ENCODE measurements at places on chromosomes 1 and 21.
A peak's percentile ranks its signal among the peaks of the same experiment; 100 is the strongest.

- peaks cover 28% of the 10 kb centered on the region for H3K4me1 ChIP-seq
- H3K4me3 ChIP-seq = peak overlapping the region; percentile 96
- H3K27ac ChIP-seq = peak overlapping the region; percentile 80
These were observed 2.1 kb downstream of the GALNT2 start for GRCh38 chr1:230068952-230069684.

DNA sequence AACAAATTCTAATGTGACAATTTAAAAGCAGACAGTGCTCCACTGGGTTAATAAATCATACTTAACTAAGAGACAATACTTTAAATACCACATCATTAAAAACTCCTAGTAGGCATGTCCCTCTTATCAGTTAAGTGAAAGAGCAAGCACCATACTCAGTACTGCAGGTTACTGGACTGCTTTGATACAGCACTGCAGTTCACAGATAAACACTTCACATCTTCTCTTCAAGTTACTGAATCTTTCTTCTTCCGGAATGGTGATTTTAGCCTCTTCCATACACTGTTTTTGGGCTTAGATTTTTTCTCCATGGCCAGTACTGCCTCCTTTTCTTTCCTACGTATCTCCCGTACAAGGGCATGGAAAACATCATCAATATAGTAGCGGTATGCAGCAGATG, 11.0 kb downstream of the RIT1 start:
- H3K4me1 ChIP-seq = no peaks in the 10 kb centered on the region
- no peaks in the 10 kb centered on the region for H3K27me3 ChIP-seq
- H3K4me3 ChIP-seq = no peak overlapping the region

DNA sequence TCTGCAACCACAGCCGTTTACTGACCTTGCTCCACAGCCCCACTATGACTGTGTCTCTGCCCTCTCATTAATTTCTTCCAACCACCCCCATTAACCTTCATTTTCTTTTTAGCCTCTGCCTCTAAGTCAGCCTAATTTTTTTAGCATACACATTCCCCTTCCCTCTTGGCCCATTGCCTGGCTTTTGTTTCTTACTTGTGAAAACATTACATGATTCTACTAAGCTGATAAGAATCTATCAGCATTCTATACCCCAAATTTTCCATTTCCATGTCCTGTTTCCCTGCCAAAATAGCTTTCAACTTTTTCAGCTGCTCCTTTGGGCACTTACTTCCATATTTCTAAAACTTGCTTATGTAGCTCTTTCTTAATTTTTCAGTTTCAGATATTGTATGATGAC, 79.8 kb downstream of the PCP4 start:
- H3K4me3 ChIP-seq = no peak overlapping the region
- no peaks in the 10 kb centered on the region for H3K4me1 ChIP-seq
- no peaks in the 10 kb centered on the region for H3K27me3 ChIP-seq
- H3K27ac ChIP-seq = no peak overlapping the region

- no peak for DNase-seq
- H3K4me3 ChIP-seq = no peak overlapping the region
- H3K27ac ChIP-seq = no peak overlapping the region
- no peaks in the 10 kb centered on the region for H3K27me3 ChIP-seq
- H3K36me3 ChIP-seq = no peaks in the 10 kb centered on the region
These were observed 86.1 kb upstream of the KIAA0040 start for GRCh38 chr1:175278734-175279116.

DNA sequence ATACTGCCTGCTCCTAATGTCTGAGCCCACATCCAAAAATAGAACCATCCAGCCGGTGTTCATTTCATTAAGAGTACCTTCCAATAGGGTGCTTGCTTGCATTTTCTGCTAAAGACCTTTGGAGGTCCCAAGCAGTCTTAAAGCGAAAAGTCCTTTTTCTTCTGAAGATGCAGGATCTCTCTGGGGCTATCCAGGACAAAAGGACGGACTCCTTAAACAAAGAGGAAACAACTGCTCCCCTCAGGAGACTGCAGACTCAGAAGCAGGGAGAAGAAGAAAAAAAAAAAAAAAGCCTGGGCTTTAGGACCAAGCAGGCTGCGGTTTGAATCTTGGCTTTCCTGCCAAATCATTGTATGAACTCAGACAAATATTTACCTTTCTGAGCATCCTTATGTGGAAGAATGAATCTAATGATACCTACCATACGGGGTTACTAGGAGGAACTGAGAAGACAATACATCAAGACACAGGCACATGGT, 204.0 kb downstream of the PLPP3 start:
- H3K27ac ChIP-seq = no peak overlapping the region
- no peak for DNase-seq
- H3K4me1 ChIP-seq = peaks cover 4% of the 10 kb centered on the region
- no peak overlapping the region for H3K4me3 ChIP-seq
